GM12865 (cell line): ENCODE measurements at places on chromosomes 5 and 9.

GRCh38 chr5:44329716-44330115, 59.5 kb downstream of the FGF10 start:
- DNase-seq = no peak

DNA sequence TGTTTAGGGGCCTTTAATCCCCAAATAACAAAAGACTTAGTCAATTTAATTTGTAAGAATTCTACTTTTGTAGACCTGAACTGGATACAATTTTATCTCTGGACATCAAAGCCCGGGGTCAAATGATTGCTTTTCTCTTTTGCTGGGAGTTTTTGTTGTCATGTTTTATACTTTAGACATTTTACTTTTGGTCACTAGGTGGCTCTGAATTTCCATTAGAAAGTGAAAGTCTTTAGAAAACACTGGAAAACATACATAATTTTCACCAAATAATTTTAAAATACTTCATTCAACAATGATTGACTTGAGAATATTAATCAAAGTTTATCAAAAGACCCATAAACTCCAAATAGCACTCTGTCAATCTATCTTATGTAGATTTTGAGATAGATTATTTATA, 2.8 kb upstream of the PCA3 start:
- DNase-seq = no peak

DNA sequence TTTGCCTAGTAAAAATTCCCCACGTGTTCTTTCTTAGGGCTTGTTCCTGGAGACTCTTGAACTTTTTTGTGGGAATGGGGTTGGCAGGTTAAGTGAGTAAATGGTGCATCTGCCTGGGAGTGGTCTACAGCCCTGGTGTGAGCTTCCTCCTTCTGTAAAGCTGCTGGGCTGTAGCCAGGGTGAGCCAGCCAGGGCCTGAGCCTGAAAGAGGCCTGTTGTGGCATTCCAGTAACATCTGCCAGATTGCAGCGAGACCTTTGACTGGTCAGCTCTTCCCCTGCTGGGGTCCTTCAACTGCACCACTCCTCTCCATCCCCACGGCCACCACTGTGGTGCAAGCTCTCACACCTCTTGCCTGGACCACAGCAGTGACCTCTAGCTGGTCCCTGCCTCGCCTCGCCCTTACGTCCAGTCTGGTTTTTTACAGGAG, 47.5 kb downstream of the SLC22A5 start:
- no peak for DNase-seq

- DNase-seq = no peak
Observed at GRCh38 chr5:122315521-122315920, 3.5 kb downstream of the SNCAIP start.

- DNase-seq = no peak
Observed at GRCh38 chr5:62937661-62938558, 359.3 kb downstream of the LRRC70 start.

DNA sequence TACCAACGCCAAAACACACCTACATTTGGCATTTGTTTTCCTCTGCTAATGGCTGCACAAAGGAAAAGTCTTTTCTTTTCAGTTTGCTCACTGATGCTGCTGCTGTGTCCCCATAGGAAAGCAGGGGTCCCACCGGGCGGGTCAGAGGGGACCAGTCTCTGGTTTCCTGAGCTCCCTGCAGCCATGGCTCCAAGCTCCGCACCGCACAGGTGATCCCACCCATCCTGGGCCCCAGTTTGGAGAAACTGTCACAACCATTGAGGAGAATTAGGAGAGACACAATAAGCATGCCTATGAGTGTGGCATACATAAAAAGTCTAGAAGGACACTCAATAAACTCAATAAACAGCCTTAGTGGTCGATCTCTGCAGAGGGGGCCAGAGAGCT, 19.9 kb downstream of the MED10 start:
- no peak for DNase-seq

GRCh38 chr5:139474890-139475791, 4.3 kb downstream of the SMIM33 start:
- no peak for DNase-seq

DNA sequence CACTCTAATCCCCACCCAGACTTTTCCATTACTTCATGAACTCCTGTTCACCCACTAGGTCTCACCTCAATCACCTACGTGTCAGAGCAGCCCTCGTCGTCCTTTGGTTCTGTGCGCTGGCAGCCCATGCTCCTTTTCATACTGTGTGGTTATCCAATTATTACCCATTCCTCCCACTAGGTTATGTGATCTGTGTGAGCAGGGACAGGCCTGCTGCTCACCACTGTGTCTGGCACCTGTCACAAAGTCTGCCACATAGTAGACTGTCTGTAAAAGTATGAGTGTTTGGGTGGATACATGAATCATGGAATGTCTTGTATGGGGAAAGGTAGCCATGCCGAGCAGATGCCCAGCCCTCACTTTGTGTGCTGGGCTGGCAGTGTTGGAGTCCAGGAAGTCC, 12.1 kb upstream of the SMAD5 start:
- no peak for DNase-seq

GRCh38 chr5:132232465-132232864, 4.8 kb upstream of the P4HA2 start:
- no peak for DNase-seq

- DNase-seq = no peak
Observed at GRCh38 chr5:1881731-1882336, 891 bp downstream of the IRX4 start.

GRCh38 chr9:100445903-100446549, 19.1 kb downstream of the MSANTD3 start:
- DNase-seq = no peak

DNA sequence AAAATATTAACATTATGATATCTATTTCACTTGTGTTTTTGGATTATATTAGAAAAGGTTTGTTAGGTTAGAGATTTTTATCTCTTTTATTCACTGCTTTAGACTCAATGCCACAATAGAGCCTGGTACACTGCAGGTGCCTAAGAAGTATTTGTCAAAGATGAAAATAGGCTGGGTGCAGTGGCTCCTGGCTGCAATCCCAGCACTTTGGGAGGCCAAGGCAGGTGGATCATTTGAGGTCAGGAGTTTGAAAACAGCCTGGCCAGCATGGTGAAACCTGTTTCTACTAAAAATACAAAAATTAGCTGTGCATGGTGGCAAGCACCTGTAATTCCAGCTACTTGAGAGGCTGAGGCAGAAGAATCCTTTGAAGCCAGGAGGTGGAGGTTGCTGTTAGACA, 64.3 kb downstream of the C9 start:
- DNase-seq = no peak

DNA sequence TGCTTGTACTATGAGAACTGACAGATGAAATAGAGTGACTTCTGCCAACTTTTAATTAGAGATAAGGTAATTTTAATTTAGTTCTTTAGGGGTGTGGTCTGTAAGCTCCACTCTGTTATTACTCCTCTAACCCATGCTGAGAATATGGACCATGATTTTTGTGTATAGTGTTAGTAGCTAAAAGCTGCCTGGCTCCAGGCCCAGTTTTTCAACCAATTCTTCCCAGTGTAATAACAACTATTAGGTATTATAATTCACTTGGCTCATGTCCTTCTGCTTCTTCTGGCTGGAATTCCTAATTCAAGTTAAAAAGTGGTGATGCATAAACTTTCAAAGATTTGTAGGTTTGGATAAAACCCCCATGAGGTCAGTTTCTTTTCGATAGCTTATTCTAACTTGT, 216.3 kb downstream of the ISL1 start:
- DNase-seq = no peak

DNA sequence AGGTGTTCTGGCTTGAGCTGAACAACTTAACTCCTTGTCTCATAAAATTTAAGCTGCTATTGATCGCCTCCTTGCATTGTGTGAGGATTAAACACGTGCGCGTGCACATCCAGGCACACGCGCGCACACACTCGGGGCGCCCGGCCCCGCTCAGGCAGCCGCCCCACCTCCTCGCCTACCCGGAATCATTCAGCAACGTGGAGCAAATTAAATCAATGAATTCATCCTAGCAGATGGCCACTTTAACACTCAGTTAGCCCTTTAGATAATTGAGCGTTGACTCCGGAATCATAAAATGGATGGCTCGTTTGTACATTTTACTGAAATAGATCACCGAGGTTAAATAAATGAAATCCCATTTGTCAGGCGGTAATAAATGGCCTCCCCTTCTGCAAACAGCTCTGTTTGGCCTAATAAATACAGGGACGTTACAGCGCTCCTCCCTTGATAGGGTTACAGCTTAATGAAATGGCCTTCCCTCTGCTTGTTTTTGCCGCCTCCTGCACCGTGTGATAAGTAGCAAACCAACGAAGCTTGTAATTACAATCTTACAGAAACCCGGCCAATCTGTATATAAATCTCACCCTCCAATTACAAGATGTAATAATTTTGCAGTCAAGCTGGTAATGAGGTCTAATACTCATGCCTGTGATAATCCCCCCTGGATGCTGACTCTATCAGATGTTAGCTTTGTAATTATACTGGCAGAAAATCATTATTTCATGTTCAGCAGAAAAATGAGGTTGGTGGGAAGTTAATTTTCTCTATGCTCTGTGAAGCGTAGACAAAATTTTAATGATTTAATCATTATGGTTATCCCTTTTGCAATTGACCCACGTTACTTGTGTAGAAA, 229.7 kb upstream of the IRX4 start:
- DNase-seq = no peak

GRCh38 chr9:17597977-17598376, 19.1 kb downstream of the SH3GL2 start:
- no peak for DNase-seq

GRCh38 chr9:106753155-106753671, 109.8 kb upstream of the ZNF462 start:
- DNase-seq = peak; percentile 93
